Stimulated activated CD4-positive, alpha-beta T cell treated with anti-CD3 and anti-CD28 coated beads, Interleukin-2, amount 100 ng/mL, for 4 hours (primary cell): ENCODE measurements at places on chromosomes 13 and 19.

- DNase-seq, result no peak
Measured at GRCh38 chr13:21672287-21672680, 1.4 kb downstream of the FGF9 start.

GRCh38 chr19:38544569-38545315 is 73.0 kb downstream of the MAP4K1 start:
- DNase-seq, result no peak

DNA sequence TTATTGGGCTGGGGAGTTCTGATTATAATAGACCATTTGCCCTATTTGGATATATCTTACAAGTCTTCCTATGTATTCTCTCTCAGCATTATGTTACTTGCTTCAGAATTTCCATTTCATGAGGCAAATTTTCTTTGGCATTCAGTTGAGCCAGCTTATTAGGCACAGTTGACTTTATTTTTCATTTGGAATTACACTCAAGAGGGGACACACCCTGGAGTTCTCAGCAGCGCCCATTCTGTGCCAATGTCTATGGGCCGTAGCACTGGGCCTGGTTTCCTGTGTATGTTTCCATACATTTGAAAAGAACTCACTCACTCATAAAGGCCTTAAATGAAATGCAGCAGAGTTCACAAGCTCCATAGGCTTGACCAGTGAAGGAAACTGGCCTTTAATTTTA is 138.5 kb downstream of the KLF12 start:
- DNase-seq, result no peak

- no peak for DNase-seq
Measured at GRCh38 chr13:43935878-43936277, 56.2 kb downstream of the LACC1 start.

GRCh38 chr19:37986048-37986750 is 79.2 kb downstream of the SIPA1L3 start:
- DNase-seq, result no peak

DNA sequence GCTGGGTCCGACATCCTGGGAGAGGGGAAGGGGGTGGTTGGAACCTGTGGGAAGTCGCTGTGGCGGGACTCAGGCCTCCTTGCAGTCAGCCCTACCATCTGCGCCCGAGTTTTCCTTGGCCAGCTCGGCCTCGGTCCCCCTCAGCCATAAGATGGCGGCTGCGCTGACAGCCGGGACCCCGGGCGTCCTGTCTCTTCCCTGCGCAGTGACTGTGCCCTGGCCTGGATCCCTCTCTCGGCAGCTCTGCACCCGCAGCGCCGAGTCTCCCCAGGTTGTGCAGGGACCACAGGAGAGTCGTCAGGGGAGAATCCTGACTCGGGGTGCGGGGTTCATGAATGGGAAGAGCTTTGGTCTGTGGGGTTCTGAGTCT is 345 bp downstream of the ZNF257 start:
- no peak for DNase-seq

DNA sequence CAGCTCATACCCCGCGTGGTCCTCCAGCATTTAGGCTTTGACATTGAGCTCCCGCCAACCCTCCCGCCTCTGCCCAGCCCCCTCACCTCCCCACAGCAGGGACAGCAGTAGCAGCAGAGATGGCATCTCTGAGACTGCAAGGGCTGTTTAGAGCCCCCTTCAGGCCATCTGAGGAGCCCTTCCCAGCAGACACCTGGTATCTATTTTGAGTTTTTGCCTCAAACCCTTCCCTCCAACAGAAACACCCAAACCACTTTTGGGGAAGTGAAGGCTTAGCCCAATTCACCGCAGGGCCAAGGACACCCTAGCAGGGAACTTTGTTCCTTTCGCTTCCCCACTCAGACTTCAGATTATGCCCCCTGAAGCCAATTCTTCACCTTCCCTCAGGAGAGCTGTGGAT is 6.3 kb upstream of the ZNF175 start:
- DNase-seq, result no peak

DNA sequence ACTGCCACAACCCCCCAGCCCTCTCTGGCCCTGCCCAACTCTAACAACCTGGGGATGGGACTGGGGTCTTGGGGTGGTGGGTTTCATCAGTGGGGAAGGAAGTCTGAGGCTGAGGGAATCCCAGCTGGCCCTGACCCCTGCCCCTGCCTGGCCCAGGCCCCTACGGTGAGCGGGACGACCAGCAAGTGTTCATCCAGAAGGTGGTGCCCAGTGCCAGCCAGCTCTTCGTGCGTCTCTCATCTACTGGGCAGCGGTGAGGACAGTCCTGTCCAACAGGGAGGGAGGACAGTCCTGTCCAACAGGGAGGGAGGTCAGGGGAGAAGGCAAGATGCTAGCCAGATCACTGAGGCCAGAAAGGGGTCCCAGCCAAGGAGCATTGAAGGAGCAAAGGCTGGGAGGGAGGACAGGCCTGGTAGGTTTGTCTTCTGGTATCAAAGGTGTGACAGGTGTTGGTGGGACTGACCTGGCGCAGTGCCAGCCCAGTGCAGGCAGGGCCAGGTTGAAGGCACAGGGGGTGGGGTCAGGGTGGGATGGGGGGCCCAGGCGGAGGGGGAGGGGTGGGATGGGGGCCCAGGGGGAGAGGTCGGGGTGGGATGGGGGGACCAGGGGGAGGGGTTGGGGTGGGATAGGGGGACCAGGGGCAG is 12.1 kb upstream of the LTBP4 start:
- no peak for DNase-seq

- DNase-seq, result no peak
Measured at GRCh38 chr19:49403404-49404187, 15.5 kb downstream of the KASH5 start.

GRCh38 chr19:32224371-32225244 is 120.8 kb upstream of the ZNF507 start:
- peak; percentile 22 for DNase-seq

GRCh38 chr13:98975822-98976261 is 2.0 kb downstream of the DOCK9 start:
- DNase-seq, result no peak

GRCh38 chr19:41682437-41682836 is 5.6 kb downstream of the CEACAM7 start:
- no peak for DNase-seq

- DNase-seq, result no peak
Measured at GRCh38 chr13:100022798-100023197, 41.2 kb downstream of the ZIC2 start.

GRCh38 chr13:31749929-31750328 is 10.6 kb downstream of the RXFP2 start:
- DNase-seq, result no peak

DNA sequence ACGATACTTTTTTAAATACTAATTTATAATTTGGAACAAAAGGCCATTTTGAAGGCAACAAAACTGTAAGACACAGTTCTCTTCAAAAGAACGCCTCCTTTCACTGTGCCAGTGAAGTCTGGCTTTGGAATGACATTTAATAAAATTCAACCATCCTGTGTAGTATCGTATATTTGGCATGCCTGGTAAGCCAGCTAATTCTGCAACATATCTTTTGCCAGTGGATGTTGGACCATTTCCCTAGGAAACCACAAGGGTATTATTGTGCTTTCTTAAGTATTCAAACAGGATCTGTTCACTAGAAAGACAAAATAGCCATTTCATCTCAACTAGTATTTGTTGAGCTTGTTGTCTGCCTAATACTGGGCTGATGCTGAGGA is 111.6 kb downstream of the RGCC start:
- DNase-seq, result no peak
